ENCODE measurements at places on chromosomes 12 and 14.

GRCh38 chr12:132345561-132346200 lies 16.3 kb upstream of the GALNT9 start:
- no peak for DNase-seq

- DNase-seq: no peak
Measured at GRCh38 chr14:72644038-72644437, 249.9 kb downstream of the DPF3 start.

GRCh38 chr14:64061706-64062105 lies 208.9 kb downstream of the SYNE2 start:
- no peak for DNase-seq

DNA sequence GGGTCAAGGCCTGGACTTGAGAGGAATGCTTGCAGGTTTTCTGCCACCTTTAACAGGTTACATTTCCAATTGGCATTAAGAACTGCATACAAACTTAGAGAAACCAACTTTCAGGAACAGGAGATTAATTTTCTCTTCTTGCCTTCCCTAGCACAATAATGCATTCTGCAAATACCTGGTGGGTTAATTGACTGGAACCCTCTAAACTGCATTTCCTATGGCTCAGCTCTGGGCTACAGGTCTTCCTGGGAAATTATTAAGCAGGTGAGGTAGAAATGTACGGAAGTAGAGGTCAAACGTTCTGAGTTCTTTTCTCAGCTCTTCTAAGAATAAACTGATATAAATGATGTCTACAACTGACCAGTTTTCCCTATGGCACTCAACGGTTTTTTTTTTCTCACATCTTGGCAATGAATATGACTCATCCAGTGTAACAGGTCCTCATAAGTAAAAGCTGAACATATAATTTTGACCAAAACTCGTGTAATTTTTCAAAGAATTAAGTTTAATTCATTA lies 144.9 kb upstream of the PELI2 start:
- no peak for DNase-seq

DNA sequence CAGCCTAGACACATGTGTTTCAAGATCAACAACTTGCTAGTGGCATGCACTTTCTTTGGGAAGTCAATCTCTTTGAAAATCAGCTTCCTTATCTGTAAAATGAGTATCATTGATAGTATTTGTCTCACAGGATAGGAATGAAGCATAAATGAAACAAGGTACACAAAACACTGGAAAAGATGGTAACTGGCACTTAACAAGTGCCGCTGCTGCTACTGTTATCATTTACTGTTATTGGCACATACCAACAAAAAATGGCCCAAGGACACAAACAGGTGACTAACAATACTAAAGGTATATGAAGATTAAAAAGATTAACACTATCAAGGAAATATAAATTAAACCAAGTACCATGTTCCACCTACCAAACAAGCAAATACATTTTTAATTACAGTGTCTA lies 20.9 kb downstream of the HNRNPC start:
- no peak for DNase-seq

GRCh38 chr12:131913666-131914065 lies 15.4 kb upstream of the PUS1 start:
- no peak for DNase-seq

GRCh38 chr14:29461506-29461905 lies 466.1 kb downstream of the PRKD1 start:
- DNase-seq: no peak

DNA sequence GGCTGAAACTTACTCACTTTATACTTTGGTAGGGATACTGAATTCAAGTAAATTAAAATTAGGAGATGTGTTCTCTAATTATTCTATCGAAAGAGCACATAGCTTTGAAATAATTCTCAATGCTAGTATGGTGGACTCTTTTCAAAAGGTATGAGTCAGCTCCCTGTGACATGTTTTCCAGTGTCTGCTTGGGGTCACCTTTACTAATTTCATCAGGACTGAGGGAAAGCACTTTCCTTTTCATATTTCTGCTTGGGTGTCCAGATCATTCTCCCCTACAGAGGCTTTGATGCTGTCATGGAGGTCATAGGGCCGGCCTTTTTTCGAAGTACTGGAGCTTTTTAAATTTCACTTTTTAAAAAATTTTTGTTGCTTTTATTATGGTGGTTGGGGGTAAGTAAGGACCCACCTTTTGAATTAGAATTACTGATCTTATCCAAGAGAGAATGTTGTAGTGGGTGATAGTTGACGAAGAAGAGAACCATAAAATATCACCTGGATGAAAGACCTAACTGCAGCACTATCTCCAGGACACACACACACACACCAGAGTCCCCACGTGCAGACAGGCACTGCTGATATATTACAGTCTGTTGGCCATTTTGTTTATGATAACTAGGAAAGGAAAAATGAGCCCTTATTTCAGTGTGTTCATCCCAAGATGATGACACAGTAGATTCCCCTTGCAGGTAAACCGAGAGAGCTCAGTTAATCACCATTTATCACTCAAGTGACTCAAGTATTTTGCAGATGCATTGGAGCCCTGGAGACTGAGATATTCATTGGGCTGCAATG lies 558.6 kb downstream of the DIO2 start:
- no peak for DNase-seq

DNA sequence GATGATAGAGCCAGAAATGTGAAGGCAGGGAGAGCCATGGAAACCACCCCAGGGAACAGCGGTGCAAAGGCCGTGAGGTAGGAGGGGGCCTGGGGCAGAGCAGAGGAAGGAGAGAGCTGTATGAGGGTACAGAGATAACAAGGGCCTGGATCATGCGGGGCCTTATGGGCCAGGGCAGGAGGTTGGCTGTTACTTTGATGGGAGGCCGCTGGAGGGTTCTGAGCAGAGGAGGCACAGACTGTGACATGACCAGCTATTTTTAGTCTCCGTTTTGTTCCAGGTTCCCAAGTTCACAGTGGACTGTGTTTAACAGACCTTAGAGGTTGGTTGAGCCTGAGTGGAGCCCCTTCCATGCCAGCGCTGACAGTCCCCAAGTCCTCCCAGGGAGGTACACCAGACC lies 118.6 kb downstream of the GCH1 start:
- DNase-seq: no peak

- no peak for DNase-seq
Measured at GRCh38 chr14:78605025-78605762, 435.0 kb downstream of the NRXN3 start.

- no peak for DNase-seq
Measured at GRCh38 chr12:17137396-17137795, 531.4 kb upstream of the LMO3 start.

- DNase-seq: no peak
Measured at GRCh38 chr12:120936197-120936596, 32.0 kb upstream of the SPPL3 start.

DNA sequence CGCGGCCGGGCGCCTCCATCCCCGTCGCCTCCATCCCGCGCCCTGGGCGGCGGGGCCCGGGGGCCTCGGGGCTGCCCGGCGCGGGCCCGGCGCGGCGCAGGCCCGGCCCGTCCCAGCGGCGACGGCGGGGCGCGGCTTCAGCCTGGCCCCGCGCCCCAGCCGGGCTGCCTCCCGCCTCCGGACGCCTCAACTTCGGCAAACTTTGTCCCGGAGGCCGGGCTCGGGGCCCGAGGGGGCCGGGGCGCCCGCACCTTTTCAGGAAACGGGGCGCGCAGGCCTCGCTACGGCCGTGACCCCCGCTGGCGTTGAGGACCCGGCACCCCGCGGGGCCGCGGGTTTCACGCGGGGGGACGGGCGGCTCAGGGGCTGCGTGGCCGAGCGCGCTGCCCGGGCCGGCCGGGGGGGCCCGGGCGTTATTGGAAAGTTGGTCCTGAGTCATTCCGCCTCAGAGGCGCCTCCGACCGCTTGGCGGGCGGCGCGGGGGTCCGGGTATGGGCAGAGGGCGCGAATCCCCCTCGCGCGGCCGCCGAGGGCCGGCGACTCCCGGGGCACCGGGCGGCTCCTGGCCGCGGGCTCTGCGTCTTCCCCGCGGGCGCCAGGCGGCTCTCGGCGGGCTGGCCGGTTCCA lies 575 bp downstream of the TRAF3 start:
- DNase-seq: no peak

DNA sequence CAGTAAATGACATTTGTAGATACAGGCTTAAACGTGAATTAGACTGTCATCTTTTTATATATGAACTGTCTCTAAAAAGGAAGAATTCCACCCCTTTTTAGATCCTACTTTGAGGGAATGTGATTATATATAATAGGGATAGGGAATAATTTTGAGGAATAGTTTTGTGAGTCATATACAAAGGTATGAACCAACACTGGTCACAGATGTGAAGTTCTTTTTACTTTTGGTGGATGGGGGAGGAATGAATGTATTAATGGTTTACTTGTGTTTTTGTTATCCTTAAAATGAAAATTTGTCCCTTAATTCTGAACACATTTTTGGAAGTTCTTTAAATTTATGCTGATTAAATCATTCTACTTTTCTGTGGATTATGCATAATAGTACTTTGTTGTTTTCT lies 30.4 kb downstream of the FRS2 start:
- DNase-seq: no peak

DNA sequence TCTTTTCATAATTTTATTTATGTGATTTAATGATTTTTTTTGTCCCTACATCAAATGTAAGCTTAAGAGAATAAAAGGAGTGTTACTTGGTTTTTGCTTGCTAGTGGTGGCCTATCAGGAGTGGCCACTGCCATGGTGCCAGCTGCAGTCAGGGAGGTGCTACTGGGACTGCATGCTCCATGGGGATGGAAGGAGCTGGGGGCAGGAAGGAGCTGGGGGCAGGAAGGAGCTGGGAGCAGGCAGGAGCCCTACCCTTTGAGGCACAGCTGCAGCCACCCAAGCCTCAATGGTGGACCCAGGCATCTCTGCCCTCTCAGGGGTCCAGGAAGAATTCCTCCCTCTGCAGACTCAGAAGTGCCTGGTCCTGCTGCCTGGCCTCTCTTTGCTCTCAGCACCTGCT lies 796.0 kb downstream of the SLC16A7 start:
- DNase-seq: no peak

- no peak for DNase-seq
Measured at GRCh38 chr12:112927925-112928324, 10.3 kb upstream of the OAS3 start.

GRCh38 chr12:49032679-49033447 lies 14.3 kb upstream of the PRKAG1 start:
- DNase-seq: no peak

GRCh38 chr14:75441728-75442127 lies 13.9 kb downstream of the JDP2 start:
- DNase-seq: no peak

GRCh38 chr14:52060080-52060479 lies 8.8 kb downstream of the NID2 start:
- DNase-seq: no peak

DNA sequence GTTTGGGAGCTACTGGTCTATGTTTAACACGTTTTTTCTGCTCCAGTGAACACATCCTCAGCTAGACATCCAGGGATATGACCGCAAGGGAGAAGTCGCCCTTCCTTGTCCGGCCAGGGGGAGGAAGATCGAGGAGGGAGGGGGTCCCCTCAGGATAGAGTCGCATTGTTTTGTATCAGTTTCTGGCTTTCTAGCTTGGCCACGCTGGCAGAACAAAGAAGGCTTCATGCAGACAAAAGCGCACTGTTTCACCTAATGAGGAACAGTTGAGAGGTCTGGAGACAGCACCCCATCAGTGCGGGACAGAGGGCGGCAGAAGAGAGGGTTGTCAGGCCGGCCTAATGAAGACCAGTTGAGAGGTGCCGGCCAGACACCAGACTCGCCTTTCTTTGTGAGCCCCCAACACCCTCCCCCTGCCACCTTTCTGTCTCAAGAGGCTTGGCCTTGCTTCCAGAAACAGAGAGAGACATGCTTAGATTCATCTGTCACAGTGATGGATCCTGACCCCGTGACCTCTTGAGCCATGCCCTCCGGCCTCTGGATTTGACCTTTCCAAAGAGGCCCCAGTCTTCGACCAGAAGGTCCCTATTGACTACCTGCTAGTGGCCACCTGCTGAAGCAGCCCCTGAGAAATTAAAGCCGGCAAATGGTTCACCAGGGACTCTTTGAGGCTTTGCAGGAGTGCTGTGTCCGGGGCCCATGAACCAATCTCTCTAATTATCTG lies 254.7 kb upstream of the TBX3 start:
- DNase-seq: no peak

- no peak for DNase-seq
Measured at GRCh38 chr12:96711364-96711763, 195.7 kb upstream of the NEDD1 start.

DNA sequence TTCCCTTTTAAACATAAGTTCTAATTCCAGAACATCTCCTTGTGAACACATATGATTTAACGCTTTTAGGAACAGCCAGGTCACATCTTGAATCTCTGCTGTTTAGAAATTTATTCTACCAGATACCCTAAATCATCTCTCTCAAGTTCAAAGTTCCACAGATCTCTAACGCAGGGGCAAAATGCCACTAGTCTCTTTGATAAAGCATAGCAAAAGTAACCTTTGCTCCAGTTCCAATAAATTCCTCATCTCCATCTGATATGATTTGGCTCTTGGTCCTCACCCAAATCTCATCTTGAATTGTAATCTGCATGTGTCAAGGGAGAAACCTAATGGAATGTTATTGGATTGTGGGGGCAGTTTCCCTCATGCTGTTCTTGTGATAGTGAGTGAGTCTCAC lies 96.3 kb upstream of the PLEKHA5 start:
- no peak for DNase-seq

GRCh38 chr12:128920468-128920867 lies 67.2 kb downstream of the GLT1D1 start:
- no peak for DNase-seq

- DNase-seq: no peak
Measured at GRCh38 chr12:11228296-11228879, 41.1 kb downstream of the PRB3 start.

DNA sequence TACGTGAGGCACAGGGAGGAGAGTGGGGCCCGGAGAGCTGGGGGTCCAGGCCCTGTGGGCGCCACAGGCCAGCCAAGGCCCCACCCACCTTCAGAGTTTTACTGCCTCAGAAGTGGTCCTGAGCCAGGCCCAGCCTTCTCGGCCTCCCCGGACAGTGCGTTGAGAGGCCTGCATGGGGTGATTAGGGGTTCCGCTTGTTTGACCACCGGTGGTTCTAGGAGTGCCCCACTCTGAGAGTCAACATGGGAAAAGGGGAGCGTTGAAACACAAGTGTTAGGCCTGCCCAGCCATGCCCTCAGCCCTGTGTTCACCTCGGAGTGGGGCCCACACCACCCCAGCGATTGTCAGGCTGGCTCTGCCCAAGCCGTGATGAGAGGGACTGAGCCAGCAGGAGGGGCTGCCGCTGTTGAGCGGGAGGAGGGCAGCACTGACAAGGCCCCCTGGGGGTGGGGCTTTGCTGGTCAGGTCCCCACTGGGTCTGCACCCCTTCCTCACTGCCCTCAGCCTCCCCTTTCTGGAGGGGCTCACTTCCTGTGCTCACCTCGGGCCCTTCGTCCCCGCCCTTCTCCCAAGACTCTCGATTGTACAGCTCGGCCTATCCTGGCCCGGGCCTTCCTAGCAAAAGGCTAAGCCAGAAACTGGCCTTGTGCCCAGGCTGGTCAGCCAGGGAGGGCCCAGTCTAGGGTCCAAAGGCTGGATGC lies 4.8 kb downstream of the CKB start:
- no peak for DNase-seq

GRCh38 chr12:27802511-27802910 lies 22.5 kb upstream of the MANSC4 start:
- no peak for DNase-seq

- DNase-seq: no peak
Measured at GRCh38 chr14:70266157-70266556, 77.4 kb upstream of the SLC8A3 start.

GRCh38 chr14:21014761-21015190 lies 10.1 kb downstream of the NDRG2 start:
- DNase-seq: peak; percentile 63
